ENCODE measurements at places on chromosomes 11 and 22. TPM values are rescaled to one million over a fixed set of nuclear protein-coding genes. Genes with fewer than 3 reads are reported as not detected.

Gene SCN3B
- under 0.01 TPM for total RNA-seq

Gene APOBEC3F
- 5.1 TPM for total RNA-seq

Gene SOX10
- total RNA-seq, result not detected

Gene EXPH5
- under 0.01 TPM for total RNA-seq

Measured in osteoblast (primary cell).